Activated CD4-positive, alpha-beta memory T cell treated with anti-CD3 and anti-CD28 coated beads, Interleukin-2, amount 10 ng/mL, durations not matched to agents 7 days and 5 days (primary cell): ENCODE measurements at places on chromosomes 16 and 17. TPM values are rescaled to one million over a fixed set of nuclear protein-coding genes. Genes with fewer than 3 reads are reported as not detected.
A peak's percentile ranks its signal among the peaks of the same experiment; 100 is the strongest.

GRCh38 chr17:6072157-6072556 lies 2.0 kb downstream of the WSCD1 start:
- DNase-seq = no peak
- no peak overlapping the region for H3K4me3 ChIP-seq
- H3K36me3 ChIP-seq = peaks cover 5% of the 10 kb centered on the region
- H3K27me3 ChIP-seq = peaks cover 43% of the 10 kb centered on the region
- no peak overlapping the region for H3K27ac ChIP-seq

Gene KCNJ18
- total RNA-seq = not detected

DNA sequence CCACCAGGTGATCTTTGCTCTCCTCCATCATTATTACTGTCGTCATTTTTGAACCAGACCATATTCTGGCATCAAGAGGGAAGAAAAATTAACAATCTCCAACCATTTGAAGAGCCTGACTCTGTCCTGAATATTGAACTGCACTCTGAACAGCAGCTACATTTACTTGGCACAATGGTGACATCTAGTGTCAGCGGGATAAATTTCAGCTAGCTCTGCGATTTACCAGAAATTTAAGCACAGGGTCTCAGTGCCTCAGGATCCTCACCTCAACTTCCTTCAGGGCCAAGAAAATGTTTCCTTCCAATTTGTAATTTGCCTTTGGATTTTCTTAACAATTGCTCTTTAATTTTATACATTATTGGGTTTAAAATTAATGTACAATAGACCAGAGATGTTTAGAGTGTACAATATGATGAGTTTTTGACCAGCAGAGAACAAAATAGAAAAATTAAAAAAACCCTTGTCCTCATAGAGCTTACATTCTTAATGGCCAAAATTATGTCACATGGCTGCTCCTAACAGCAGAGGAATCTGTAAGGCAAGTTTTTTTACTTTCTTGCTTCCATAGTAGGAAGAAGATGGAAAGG lies 10.7 kb upstream of the ZNF19 start:
- no peak overlapping the region for H3K4me3 ChIP-seq
- no peak overlapping the region for H3K27ac ChIP-seq
- DNase-seq = peak; percentile 51
- H3K36me3 ChIP-seq = no peaks in the 10 kb centered on the region
- no peaks in the 10 kb centered on the region for H3K4me1 ChIP-seq

Gene TAT
- not detected for total RNA-seq

Gene CTRL
- 5.0 TPM for total RNA-seq

Gene MYH1
- total RNA-seq = not detected

DNA sequence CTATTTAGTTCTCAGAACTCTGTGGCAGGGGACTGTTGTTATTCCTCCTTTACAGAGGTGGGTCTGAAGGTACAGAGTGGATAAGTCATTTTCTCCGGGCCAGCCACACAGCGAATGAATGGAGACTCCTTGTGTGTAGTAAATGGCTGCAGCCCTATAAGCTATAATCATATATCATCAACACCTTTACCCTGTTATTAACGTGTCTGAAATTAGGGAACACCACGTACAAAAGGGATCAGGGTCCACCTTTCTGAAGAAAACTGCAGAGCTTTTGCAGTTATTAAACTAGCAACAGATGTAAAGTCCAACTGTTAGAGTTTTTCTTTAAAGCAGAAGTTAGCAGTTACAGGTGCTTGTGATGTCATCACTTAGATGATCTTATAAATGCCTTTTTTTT lies 696.7 kb downstream of the MAF start:
- no peaks in the 10 kb centered on the region for H3K27me3 ChIP-seq
- H3K27ac ChIP-seq = no peak overlapping the region
- DNase-seq = no peak
- peaks cover 47% of the 10 kb centered on the region for H3K4me1 ChIP-seq

DNA sequence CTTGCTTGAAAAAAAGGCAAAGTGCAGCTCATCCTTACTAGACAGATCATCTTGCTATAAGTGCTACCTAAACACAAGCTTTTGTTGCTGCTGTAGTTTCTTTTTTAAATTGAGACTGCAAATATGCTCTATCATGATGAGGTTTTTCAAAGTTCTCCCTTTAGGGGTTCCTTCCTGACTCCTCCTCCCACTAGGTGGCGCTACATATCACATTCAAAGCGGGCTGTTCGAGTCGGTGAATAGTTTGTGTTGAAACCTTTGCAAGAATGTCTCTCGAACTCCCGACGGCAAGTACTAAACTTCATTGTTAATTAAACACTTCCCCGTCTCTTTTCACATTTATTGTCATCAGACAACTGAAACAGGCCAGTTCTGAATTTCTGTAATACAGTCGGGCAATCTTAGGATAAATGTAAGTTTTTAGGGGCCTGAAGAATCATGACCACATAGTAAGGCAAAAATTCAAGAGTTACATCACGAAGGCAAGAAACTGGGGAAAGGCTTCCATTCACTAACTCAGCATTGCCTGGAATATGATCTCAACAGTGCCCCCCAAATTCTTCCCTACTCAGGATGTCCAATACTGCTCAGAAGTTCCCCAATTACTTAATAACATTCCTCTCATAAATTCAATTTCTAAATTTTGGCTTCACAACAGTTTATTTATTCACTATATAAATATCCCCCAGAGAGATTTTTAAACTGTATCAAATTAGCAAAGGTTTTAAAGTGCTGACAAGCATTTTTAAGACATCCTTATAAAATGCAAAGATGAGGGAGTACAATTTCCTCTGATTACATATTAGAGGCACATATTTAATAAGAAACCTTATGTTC lies 6.7 kb downstream of the HS3ST3A1 start:
- no peaks in the 10 kb centered on the region for H3K36me3 ChIP-seq
- H3K4me3 ChIP-seq = no peak overlapping the region
- DNase-seq = peak; percentile 81

DNA sequence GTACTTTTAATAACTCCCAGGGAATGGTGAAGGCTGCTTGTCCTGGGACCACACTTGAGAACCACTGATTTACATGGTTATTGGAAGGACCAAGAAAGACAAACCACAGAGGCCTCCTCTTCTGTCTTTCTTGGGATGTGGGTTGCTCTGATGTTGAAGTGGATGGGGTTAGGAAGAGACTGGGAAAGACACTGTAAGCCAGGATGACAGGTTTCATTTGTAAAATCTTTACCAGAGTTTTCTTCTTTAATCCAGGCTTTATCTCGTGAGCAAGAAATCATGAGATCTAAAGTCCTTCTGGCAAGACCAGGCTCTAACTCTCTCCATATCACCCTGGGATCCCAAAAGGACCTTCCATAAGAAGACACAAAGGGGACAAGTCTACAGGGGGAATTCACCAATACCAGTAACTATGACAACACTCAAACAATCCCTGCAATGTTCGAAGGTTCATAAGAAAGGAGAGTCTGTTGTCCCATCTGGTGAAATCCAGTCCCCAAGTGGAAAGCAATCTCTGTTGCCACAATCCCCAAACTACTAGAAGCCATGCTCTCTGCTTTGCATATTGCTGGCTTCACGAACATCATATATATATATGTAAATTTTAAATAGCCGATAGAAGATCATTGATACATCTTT lies 44.8 kb upstream of the CDRT4 start:
- H3K4me3 ChIP-seq = no peak overlapping the region
- no peaks in the 10 kb centered on the region for H3K4me1 ChIP-seq
- H3K27me3 ChIP-seq = no peaks in the 10 kb centered on the region
- H3K36me3 ChIP-seq = peaks cover 11% of the 10 kb centered on the region
- no peak overlapping the region for H3K27ac ChIP-seq

DNA sequence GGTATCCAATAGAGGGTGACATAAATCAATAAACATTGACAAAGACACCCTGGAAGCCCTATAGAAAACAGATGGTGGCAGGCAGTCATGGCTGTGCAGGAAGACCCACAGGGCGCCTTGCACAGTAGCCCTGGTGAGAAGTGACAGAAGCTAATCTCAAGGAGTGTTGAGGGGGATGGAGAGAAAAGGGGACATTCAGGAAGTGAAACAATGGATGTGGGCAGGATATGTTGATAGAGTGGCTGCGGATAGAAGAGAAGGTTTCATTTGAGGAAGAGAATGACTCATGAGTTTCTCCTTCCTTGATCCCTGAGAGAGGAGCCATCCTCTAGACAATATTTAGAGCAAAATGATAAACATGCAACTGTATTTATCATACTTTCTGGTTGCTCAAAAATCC lies 468.8 kb upstream of the HSBP1 start:
- no peak for DNase-seq
- no peak overlapping the region for H3K27ac ChIP-seq
- no peaks in the 10 kb centered on the region for H3K36me3 ChIP-seq
- H3K4me1 ChIP-seq = no peaks in the 10 kb centered on the region
- no peak overlapping the region for H3K4me3 ChIP-seq
- H3K27me3 ChIP-seq = no peaks in the 10 kb centered on the region

Gene KPNB1
- total RNA-seq = 334 TPM

Gene ABR
- 144 TPM for total RNA-seq

DNA sequence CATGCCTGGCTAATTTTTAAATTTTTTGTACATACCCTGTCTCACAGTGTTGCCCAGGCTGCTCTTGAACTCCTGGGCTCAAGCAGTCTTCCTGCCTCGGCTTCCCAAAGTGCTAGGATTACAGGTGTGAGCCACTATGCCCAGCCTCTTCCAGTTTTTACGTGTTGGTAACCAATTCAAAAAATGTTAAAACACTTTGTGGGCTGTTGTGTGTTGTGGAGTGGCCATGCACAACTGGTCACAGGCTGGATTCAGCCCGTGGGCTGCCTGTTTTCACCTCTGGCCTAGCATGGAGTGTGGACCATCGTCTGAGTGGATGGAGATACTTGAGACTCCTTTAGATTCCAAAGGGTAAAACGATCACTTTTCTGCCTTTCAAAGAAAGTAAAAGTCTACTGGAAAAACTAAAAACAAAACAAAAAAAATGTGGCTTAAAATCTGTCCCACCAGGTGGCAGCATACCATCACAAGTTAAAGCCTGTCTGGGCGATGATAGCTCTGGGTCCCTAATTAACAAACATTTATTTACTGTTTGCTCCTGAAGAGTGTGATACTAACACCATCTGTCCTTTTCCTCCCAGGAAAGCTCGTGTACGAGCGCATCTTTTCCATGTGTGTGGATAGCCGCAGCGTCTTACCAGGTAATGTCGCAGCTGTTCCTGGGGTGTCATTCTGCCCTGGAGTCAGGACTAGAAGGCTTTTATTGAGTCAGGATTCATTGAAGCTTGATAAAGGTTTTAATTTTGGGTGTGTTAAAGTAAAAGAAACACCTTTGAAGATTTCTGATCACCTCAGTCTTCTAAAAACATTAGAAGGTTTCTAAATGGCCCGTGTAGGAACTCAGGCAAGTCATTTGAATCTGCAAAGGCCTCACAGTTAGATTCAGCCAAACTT lies 45.8 kb downstream of the VPS35L start:
- DNase-seq = peak; percentile 39
- peaks cover 2% of the 10 kb centered on the region for H3K4me1 ChIP-seq
- H3K4me3 ChIP-seq = no peak overlapping the region
- peaks cover 30% of the 10 kb centered on the region for H3K36me3 ChIP-seq
- H3K27ac ChIP-seq = peak overlapping the region; percentile 21

Gene C17orf67
- total RNA-seq = 4.2 TPM
